ENCODE measurements at places on chromosomes 3 and 15.

DNA sequence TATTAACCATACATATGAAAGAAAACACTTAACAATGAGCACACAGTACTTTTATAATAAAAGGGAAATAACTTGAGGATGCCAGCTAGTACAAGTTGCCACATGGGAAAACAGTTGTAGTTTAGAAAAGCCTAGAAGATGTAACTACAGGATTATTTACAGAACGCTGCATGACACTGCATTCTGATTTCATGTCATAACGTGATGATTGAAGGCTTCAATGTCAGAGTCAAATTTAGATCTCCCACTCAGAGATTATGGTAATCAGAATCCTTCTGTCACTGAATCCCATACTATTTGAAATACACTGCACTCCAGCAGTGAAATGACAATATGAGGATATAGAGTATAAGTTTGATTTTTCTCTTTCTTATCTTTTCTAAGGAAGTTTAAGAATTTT lies 253.9 kb upstream of the LRRN1 start:
- DNase-seq, result no peak

GRCh38 chr15:85649372-85649771 lies 145.4 kb downstream of the KLHL25 start:
- DNase-seq, result peak; percentile 58

DNA sequence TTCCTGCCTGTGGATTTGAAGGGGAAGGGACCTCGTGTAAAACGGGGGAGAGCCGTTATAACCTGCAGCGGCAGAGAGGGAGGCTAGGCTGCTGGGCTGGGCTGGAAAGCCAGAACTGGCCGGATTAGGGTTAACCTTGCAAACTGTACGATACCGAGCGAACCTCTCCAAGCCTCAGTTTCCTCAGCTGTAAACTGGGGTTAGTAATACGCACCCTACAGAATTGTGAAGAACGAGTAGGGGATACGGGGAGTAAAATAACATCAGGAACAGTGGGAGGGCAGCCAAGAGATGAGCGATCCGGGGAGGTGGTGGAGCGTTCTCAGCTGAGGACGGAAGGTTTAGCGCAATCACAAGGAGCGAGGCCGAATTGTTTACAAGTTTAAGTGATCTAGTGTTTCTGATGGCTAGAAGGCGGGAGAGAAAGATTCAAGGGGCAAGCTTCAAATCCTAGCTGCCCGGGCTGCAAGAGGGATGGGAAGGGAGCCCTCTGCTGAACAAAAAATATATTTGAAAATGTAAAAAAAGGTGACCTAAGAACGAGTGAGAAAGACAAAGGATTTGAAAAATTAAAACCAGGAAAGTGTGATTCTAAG lies 768 bp upstream of the SEMA5B start:
- DNase-seq, result peak; percentile 73

GRCh38 chr3:115092220-115092791 lies 54.8 kb downstream of the ZBTB20 start:
- peak; percentile 40 for DNase-seq

GRCh38 chr3:182294696-182295095 lies 498.6 kb upstream of the ATP11B start:
- DNase-seq, result peak; percentile 1

- peak; percentile 4 for DNase-seq
Observed at GRCh38 chr3:193297421-193297820, 56.4 kb downstream of the PLAAT1 start.

GRCh38 chr15:45186771-45187577 lies 792 bp downstream of the SHF start:
- DNase-seq, result no peak
